Stimulated activated CD8-positive, alpha-beta memory T cell treated with anti-CD3 and anti-CD28 coated beads, Interleukin-2, amount 100 ng/mL, for 1 hour (primary cell): ENCODE measurements at places on chromosomes 16 and 17.

GRCh38 chr17:8120520-8121406, 2.4 kb upstream of the ALOXE3 start:
- no peak for DNase-seq

DNA sequence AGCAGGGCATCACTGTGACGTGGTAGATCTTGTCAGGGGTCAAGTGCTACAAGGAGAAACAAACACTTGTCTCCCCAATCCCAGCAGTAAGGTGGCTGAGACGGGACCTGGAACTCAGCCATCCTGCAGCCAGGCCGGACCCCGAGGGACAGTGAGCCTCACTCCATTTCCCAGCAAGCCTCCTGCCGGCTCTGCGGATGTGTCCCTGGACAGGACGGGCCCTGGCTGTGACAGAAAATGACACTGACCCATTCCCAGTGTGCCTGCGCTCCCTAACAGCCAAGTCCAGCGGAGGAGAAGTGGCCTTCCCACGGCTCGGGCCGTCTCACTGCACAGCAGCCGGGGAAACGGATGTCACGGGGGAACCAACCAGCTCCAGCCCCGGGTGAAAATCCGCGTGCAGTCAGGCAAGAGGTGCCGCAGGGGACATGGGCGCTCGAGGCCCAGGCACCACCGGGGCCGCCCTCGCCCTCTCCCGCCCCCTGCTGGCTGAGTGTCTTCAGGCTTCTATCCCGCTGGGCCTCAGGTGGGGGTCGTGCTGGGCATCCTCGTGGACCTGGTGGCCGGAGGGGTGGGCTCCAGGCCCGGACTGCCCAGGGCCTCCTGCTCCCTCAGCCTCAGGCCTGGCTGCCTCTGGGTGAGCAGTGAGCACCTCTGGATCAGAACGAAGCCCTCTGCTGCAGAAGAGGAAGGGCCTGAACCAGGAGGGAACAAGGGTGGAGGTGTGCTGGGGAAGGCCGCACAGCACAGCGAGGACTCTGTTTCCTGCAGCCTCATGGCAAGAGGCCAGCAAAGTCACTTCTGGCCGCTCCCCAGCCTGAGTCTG, 6.7 kb downstream of the HAGHL start:
- no peak for DNase-seq

DNA sequence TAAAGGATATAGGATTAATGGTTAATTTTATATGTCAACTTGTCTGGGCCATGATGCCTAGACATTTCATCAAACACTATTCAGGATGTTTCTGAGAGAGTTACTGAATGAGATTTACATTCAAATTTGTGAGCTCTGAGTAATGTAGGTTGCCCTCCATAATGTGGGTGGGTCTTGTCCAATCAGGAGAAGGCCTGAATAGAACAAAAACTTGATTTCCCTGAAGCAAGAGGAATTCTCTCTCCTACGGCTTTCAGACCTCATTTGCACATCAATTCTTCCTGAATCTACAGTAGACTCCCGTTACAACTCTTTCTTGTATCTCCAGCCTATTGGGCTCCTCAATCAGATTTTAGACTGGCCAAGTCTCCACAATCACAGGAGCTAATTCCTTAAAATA, 377.9 kb upstream of the PMFBP1 start:
- DNase-seq = no peak

DNA sequence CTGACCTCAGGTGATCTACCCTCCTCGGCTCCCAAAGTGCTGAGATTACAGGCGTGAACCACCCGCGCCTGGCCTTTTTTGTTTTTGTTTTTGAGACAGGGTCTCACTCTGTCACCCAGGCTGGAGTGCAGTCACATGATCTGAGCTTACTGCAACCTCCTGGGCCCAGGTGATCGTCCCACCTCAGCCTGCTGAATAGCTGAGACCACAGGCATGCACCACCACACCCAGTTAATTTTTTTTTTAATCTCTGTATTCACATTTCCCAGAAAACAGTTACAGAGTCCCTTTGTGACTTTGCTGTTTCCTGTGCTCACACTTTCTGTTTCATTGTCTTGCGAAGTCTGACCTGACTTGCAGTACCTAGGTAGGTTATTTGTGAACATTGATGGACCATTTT, 2.7 kb downstream of the CLUAP1 start:
- DNase-seq = peak; percentile 12

- no peak for DNase-seq
These were observed 37.9 kb downstream of the CMIP start for GRCh38 chr16:81482329-81483063.

GRCh38 chr16:82567175-82567574, 59.6 kb upstream of the CDH13 start:
- no peak for DNase-seq

- DNase-seq = no peak
These were observed 103.0 kb upstream of the SHISA6 start for GRCh38 chr17:11138023-11138422.

GRCh38 chr17:29257756-29258155, 11.1 kb downstream of the CRYBA1 start:
- DNase-seq = no peak

DNA sequence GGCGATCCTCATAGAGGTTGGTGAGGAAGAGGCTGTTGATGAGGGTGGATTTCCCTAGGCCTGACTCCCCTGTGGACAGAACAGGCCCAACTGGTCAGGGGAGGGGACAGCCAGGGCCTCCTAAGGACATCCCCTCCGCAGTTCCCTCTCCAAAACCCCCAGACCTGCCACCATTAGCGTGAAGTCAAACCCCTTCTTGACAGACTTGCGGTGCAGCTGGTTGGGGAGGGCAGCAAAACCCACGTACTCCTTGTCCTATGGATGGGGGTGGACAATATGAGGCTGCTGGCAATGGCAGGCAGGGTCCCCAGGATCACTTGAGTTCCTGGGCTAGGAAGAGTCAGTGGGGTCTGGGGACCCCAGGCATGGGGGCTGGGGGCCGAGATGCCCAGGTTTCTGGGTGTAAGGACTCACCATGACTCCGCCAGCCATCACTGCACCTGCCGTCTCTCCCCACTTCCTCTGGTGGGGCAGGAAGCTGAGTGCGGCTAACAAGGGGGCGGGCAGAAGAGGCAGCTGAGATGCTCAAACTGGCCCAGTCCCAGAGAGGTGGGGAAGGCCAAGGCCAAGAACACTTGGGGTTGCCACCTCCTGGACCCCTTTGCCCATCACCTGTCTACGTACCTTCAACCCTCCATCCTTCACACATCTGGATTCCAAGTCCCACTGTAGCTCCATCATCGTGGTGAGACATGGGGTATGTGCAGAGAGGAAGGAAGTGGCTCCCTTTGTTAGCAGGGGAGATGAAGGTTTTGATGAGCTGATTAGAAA, at the start of gene SEPTIN1:
Gene SEPTIN1 (minus strand): TSS at position 451 of the 771 bp plus-strand sequence. CDS start 19 bp downstream, at position 432.
- DNase-seq = peak; percentile 60

DNA sequence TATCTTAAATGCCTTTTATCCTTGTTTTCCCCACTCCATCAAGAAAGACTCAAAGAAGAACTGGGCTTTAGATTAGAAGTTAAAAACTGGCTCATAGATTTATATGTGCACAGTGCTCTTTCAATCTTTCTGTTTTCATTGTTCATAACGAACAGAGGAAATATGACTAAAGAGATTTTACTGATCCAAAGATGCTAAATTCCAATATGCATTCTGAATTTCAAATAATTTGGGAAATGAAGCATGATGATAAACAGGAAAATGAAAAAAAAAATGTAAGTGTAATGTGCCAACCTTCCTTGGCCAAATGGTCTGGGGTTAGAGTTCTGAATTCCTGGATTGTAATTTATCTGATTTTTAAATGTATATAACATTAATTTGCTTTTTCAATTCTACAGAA, 25.0 kb upstream of the SMIM36 start:
- DNase-seq = no peak

GRCh38 chr17:31275116-31275515, 21.9 kb downstream of the OMG start:
- DNase-seq = no peak

DNA sequence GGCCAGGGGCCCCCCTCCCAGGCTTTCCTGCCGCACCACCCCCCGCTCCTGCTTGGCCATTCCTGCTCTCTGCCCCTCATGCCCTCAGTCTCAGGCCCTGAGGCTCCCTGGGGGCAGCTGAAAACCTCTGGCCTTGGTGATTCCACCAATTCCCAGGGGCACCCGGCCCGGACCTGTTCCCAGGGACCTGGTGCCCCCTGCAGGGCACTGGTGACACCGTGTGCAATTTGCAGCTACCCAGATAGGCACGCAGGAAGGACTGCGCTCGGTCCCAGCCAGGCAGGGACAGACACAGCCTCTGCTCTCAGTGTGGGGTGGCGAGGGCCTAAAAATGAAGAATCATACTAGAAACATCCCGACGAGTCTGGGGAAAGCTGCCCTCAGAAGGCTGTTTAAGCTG, 13.4 kb downstream of the WFDC1 start:
- DNase-seq = no peak

DNA sequence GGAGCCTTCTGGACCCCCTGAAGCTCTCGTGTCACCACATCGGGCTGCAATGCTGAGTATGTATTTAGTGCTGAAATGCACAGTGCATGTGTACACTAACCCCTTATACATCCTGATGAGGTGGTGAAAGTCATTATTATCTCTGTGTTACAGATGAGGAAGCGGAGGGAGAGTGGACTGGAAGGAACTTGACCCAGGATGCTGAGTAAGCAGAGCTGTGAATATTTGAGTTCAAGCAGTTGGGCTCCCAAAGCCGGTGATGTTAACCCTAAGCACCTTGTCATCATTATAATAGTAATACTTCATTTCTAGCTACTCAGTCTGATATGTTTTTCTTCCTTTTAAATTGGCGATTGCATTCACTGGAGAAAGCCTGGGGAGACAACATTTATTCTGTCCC, 25.9 kb upstream of the NKD1 start:
- DNase-seq = no peak

DNA sequence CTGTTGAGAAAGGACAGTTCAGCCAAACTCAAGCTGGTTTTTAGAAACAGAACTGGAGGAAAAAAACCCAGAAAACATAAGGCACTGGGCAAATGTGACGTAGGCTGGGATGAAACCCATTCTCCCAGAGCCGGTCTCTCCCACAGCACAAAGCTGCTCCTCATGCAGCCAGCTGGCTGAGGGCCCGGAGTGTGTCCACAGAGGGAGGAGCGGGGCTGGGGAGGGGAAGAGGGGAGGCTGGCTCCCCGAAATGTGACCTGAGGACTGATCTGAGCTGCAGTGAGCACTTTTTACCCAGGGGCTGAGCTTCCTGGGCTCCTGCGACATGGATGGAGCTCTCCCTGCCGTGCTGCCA, 20.8 kb downstream of the FOXF1 start:
- DNase-seq = no peak

- DNase-seq = no peak
These were observed 10.6 kb upstream of the HOXB2 start for GRCh38 chr17:48555258-48556228.

DNA sequence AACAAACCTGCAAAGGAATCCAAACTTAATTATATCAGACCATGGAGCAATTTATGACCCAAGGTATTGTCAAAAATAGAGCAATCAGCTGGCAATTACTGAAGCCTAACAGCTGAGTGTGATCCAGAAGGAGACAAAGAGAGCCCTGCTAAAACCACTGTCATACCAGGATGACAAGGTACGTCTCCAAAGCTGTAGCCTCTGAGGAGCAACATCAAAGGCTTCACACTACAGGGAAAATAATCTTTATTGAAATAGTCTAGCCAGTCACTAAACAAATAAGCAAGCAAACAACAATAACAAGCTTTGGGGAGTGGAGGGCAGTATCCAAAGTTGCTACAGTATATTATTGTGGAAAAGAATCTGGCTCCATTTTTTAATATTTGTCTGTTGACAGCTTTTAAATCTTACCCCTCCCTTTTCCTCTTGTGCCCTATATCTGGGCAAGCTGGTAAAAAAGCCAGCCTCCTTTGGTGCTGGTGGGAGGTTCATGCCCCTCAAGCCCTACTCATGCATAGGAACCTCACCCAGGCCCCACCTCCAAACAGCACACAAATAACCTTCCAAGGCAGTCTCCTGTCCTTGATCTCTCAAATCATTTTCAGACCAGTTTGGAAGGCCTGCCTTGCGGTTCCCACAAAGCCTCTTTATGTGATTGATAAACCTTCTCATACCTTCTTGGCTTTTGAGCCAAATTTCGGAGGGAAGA, 73.7 kb downstream of the ITFG1 start:
- no peak for DNase-seq

DNA sequence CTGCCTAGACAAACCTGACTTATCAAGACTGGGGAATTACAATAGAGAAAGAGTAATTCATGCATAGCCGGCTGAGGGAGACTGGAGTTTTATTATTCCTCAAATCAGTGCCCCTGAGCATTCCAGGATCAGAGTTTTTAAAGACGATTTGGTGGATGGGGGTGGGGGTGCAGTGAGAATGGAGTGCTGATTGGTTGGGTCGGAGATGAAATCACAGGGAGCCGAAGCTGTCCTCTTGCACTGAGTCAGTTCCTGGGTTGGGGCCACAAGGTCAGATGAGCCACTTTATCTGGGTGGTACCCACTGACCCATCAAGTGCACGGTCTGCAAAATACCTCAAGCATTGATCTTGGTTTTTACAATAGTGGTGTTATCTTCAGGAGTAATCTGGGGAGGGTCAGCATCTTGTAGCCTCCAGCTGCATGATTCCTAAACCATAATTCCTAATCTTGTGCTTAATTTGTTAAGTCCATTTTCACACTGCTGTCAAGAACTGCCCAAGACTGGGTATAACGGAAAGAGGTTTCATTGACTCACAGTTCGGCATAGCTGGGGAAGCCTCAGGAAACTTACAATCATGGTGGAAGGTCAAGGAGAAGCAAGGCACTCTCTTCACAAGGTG, 69.6 kb downstream of the MARF1 start:
- no peak for DNase-seq

- no peak for DNase-seq
These were observed 756.0 kb upstream of the RBFOX1 start for GRCh38 chr16:6576606-6577005.

GRCh38 chr16:87423429-87423828, 31.3 kb downstream of the MAP1LC3B start:
- DNase-seq = no peak

GRCh38 chr17:3879591-3880417, 13.0 kb downstream of the CAMKK1 start:
- no peak for DNase-seq

GRCh38 chr17:31453896-31454295, 62.4 kb downstream of the RAB11FIP4 start:
- DNase-seq = no peak

GRCh38 chr16:53022374-53022773, 30.3 kb downstream of the CHD9NB start:
- DNase-seq = no peak

GRCh38 chr17:60303406-60304099, 88.4 kb downstream of the USP32 start:
- DNase-seq = no peak

GRCh38 chr16:70289229-70290094, at the start of gene AARS1:
Gene AARS1 (minus strand): TSS chr16:70289506. CDS start chr16:70282763, 6,743 bp downstream.
- peak; percentile 86 for DNase-seq
